ENCODE measurements at places on chromosomes 5 and 9.

DNA sequence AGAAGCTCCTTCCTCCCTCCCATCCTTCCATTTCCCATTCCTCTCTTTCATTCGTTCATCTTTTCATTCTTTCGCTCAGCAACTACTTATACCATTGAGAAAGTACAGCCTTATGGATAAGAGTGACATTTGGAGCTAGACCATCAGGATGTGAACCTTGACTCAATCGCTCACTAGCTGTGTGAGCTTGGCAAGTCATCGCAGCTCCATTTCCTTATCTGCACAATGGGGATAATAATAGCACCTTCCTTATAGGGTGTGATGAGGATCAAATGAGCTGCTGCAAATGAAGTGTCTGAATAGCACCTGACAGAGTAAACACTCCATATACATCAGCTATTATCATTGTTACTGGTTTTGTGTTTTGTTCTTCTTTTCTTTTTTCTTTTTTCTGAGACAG lies 28.1 kb upstream of the SYNPO start:
- DNase-seq, result peak; percentile 9

- DNase-seq, result peak; percentile 42
These were observed 1.1 kb downstream of the CD14 start for GRCh38 chr5:140631831-140632365.

- DNase-seq, result no peak
These were observed 102.5 kb upstream of the GABRP start for GRCh38 chr5:170681013-170681433.

DNA sequence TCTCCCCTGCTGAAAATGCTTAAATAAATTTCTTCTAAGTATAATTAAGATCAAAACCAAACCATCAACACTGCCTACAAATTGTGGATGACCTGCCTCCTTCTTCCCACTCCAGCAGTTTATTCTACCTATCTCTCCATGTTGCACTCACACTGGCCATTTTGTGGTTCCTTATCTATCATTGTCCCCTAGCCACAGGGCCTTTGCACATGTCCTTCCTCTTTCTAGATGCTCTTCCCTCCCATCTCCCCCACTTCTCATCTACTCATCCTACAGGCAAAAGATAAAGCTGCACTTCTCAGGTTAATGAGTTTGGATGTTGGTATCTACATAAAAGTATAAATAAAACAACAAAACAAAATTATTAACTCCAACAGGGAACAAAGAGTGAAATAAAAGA lies 70.6 kb upstream of the CCNG1 start:
- DNase-seq, result no peak

- DNase-seq, result no peak
These were observed 11.5 kb upstream of the MYOT start for GRCh38 chr5:137856201-137856600.

- no peak for DNase-seq
These were observed 39.0 kb upstream of the OSMR start for GRCh38 chr5:38806775-38807258.

GRCh38 chr5:123441408-123441807 lies 18.2 kb upstream of the CEP120 start:
- DNase-seq, result no peak

DNA sequence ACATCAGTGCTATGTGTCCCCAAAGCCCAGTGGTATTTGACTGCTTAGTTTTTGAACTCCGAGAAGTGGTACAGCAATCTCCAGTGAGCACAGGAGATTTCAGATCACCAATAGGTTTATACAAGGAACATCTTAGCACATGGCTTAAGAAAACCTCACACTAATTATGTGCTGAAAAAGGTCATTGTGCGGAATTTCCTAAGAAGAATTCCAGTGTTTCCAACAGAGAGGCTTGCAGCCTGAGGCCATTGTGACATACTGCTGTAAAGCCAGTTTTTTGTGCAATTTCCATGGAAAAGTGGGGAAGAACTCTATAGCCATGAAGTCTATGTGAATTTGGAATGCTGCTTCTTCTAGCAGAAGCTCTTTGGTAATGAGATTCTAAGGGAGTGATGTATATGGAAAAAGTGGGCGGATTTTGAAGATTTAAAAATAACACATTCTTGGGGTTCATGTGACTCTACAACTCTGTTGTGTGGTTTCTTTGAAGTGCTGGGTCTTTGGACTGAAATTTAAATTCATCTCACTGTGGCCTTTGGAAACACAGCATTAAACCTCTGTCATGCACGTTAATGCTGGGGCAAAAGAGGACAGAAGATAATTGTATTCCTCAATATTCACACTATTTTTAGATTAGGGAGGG lies 110.5 kb upstream of the CD180 start:
- DNase-seq, result no peak

DNA sequence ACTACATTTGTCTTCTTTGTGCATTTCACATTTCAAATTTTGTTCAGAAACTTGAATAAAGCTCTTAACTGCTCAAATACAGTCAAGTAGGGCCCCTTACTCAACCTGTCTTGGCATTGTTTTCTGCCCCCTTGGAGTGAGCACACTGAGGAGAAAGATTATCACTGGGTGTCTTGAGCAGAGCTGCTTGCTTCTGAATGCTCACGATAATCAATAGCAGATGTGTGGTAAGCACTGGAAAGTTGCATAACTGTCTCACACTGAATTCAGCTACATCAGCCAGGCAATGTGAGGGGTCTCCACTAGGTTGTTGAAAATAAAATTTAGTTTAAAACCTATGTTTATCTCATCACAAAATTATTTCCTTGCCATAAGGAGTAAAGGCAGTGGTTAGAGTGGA lies 7.8 kb upstream of the TNFAIP8 start:
- no peak for DNase-seq

GRCh38 chr5:180233729-180234128 lies 24.7 kb upstream of the RASGEF1C start:
- no peak for DNase-seq

GRCh38 chr5:76926329-76927105 lies 26.3 kb upstream of the CRHBP start:
- DNase-seq, result no peak

GRCh38 chr5:175214152-175214551 lies 229.8 kb downstream of the DRD1 start:
- DNase-seq, result no peak

GRCh38 chr5:180072556-180072955 lies 997 bp upstream of the RNF130 start:
- no peak for DNase-seq

- no peak for DNase-seq
These were observed 14.8 kb upstream of the MATR3 start for GRCh38 chr5:139278540-139279274.

GRCh38 chr5:74589204-74590056 lies 51.1 kb downstream of the ENC1 start:
- DNase-seq, result no peak

DNA sequence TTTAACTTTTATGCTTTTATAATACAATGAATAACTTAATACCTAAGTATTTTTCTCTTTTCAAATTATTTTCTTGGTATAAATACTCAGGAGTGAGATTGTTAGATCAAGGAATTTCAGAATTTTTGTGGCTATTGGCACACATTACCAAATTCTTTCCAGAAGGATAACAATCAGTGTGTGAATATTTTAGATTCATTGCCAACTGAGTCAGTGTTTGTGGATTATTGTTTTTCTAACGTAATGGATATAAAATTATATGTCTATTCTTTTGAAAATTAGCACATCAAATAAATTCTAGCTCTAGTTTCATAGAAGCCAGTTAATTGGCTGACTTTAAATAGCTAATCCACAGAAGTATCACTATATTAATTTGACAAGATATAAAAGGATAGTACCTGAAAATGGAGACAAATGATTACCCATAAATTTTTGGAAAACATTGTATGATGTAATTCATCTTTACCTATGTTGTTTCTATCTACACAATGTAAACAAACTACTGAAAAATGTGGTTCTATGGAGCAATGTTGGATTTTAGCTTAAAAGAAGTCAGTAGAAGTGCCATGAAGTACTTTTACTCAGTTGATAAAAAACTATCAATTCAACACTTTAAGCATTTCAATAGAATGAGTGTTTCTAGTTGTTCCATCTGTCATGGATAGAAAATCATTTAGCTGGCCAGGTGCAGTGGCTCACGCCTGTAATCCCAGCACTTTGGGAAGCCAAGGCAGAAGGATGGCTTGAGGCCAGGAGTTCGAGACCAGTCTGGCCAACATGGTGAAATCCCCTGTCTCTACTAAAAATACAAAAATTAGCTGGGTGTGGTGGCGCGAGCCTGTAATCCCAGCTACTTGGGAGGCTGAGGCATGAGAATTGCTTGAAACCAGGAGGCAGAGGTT lies 185.1 kb downstream of the ADAMTSL1 start:
- no peak for DNase-seq

DNA sequence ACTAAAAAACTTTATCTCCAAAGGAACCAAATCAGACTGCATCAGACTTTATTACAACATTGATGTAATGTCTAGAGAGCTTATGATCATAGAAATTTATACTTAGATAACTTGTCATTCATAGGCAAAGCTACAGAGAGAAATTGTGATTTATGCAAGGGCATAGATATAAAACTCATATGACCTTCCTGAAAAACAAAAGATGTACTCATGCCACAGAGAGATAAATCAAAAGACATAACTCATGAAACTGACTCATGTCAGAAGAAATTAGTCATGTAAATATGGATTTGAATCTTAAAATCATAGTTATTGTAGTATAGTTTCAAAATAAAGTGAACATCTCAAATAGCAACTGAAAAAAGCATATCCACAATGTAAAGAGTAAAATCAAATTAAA lies 186.2 kb downstream of the GABBR2 start:
- DNase-seq, result no peak

- no peak for DNase-seq
These were observed 77.3 kb upstream of the LARP1 start for GRCh38 chr5:154677921-154678320.

GRCh38 chr5:69492391-69492922 lies at the start of gene OCLN:
Gene OCLN, plus strand, starts transcription at chr5:69492790. Its CDS starts 11,455 bp downstream, at chr5:69504245.
- peak; percentile 90 for DNase-seq

DNA sequence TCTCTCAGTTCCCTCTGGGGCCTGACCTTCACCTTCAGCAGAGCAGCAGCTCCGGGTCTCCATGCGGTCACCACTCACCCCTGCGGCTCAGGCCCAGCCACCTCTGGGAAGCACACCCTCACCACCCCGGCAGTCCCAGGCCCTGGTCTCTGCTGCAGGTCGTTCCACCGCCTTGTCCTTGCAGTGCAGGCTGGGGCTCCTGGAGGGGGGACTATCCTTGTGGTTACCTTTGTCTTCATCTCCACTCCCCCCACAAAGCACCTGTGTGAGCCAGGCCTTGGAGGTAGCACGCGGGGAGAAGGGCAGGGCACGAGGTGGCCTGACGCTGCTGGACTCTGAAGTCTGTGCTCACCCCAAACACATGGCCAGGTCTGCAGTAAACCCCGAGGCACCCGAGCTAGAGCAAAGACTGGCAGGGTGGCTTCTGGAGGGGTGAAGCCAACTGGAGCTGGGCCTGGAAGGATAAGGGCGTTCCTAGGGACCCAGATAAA lies 33.2 kb upstream of the RXRA start:
- no peak for DNase-seq

Data from NCI-H774 (cell line).